ENCODE measurements at places on chromosomes 6 and 20. TPM values are rescaled to one million over a fixed set of nuclear protein-coding genes. Genes with fewer than 3 reads are reported as not detected.

The IP6K3 gene
- total RNA-seq: 2.6 TPM

The EPHA7 gene
- total RNA-seq: 0.32 TPM

The ID4 gene
- total RNA-seq: 2.2 TPM

The LBP gene
- total RNA-seq: not detected

The ZBTB12 gene
- 3.0 TPM for total RNA-seq

The ZNF334 gene
- total RNA-seq: 1.9 TPM

The UBE2J1 gene
- 54.4 TPM for total RNA-seq

The CLPSL2 gene
- not detected for total RNA-seq

The KIAA1586 gene
- total RNA-seq: 24.6 TPM

The PPP1R18 gene
- total RNA-seq: 56.6 TPM

The SLC32A1 gene
- total RNA-seq: not detected

The TBX18 gene
- total RNA-seq: 3.0 TPM

The SPATA25 gene
- 0.43 TPM for total RNA-seq

Data from fibroblast of villous mesenchyme (primary cell).